Pancreas (tissue), 10 donors: ENCODE measurements at places on chromosomes 6 and 20. TPM values are rescaled to one million over a fixed set of nuclear protein-coding genes. Genes with fewer than 3 reads are reported as not detected.

GRCh38 chr6:119934816-119935215 is 585.3 kb upstream of the MAN1A1 start:
- no peaks in the 10 kb centered on the region for H3K27me3 ChIP-seq
- H3K4me1 ChIP-seq: no peaks in the 10 kb centered on the region
- DNase-seq: no peak

DNA sequence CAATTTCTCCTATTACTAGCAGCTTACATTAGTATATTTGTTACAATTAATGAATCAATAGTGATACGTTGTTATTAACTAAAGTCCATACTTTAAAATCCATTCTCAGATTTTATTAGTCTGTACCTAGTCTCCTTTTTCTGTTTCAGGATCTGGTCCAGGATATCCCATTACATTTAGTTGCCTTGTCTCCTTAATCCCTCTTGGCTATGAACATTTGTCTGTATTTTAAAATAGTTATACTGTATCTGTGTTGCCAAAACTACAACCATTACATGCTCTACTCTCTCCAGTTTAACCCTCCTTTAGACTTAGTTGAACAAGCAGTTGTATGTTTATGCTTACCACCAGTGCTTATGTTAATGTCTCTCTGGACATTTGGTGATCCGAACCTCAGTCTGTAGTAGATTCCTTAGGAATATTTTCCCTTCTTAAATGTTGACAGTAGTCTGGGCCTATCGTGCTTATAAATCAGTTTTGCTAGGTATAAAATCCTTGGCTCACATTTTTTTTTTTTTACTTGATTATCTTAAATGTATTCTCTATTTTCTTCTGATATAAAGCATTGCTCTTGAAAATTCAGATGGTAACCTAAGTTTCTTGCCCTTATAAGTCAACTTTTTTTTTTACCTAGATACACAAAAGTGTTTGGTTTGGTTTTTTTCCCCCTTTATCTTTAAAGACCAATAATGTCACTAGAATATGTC is 12.2 kb downstream of the ALDH5A1 start:
- H3K27me3 ChIP-seq: no peaks in the 10 kb centered on the region
- DNase-seq: no peak
- H3K27ac ChIP-seq: no peak overlapping the region
- H3K4me3 ChIP-seq: no peak overlapping the region
- no peaks in the 10 kb centered on the region for H3K36me3 ChIP-seq

DNA sequence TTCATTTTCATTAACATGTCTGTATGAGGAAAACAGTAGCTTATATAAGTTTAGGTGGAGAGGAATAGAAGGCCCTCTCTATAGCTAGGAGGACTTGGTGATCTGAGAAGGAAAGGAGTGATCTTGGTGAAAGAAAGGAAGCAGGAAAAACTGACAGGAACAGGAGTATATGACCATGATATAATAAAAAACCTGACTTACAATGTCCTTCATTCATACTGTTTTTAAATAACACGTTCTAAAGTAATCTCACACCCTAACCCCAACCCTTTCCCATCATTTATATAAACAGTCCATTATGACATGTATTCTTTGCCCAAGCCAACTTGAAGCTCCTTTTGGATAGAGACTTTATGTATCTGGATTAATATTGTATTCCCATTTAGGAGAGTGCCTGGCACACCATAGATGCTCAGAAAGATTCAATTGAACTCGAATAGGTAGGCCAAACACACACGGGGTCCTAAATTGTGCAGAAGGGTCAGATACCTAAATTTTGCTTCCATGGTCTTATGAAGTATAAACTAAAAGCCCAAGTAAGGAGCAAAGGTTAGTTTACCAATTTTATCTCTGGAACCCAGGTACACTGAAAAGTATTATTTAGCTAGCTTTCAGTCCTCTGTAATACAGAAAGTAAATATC is 75.9 kb downstream of the OR2B2 start:
- no peak for DNase-seq
- H3K27me3 ChIP-seq: no peaks in the 10 kb centered on the region
- H3K27ac ChIP-seq: no peak overlapping the region
- H3K4me1 ChIP-seq: peaks cover 15% of the 10 kb centered on the region
- peak overlapping the region; percentile 59 for H3K4me3 ChIP-seq

The C2 gene
- 2.4 TPM for total RNA-seq

DNA sequence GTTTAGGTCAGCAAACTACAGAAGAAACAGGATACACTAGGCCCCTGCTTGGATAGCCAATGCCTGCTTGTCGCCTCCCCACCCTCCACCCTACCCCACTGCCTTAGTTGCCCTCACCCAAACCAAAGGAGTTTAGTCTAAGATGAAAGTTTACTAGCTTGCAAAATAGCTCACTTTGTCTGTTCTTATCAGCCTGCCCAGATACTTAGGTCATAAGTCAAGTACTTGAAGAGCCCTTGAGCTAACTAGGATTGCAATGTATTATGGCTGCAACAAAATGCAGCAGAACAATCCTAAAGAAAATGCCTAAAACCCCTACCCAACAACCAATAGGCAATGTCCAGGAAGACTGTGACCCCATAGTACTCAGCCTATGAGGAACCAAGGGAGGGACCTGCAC is 7.3 kb upstream of the ENTPD6 start:
- no peak overlapping the region for H3K4me3 ChIP-seq
- no peaks in the 10 kb centered on the region for H3K27me3 ChIP-seq
- no peaks in the 10 kb centered on the region for H3K36me3 ChIP-seq

- no peaks in the 10 kb centered on the region for H3K36me3 ChIP-seq
- DNase-seq: no peak
- H3K4me1 ChIP-seq: no peaks in the 10 kb centered on the region
- no peak overlapping the region for H3K4me3 ChIP-seq
- H3K27me3 ChIP-seq: no peaks in the 10 kb centered on the region
These were observed 899.0 kb downstream of the TFAP2A start for GRCh38 chr6:9515633-9516606.
